Islet precursor cell (in vitro differentiated cells): ENCODE measurements at places on chromosomes 4 and X.

DNA sequence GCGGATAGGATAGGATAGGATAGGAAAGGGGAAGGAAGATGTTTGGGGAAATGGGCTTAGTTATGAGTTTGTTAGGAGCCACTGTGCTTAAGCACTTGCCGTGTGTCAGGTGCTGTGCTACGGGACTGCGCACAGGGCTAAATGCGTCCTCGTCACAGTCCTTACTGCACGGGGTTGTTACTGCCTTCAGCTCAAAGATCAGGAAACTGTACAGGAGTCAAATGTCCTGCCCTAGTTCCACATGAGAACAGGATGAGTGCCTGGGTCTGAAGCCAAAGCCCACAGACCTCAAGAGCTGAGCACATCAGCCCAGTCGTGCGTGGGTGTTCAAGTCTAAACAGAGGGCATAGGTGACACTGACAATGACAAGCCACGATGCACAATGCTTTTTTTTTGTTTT lies 15.0 kb downstream of the ACSL1 start:
- peak; percentile 19 for DNase-seq

- no peak for DNase-seq
Observed at GRCh38 chr4:111066447-111066846, 443.6 kb upstream of the PITX2 start.

- no peak for DNase-seq
Observed at GRCh38 chrX:8358302-8358701, 106.3 kb upstream of the VCX3B start.

GRCh38 chr4:111652236-111652635 lies 493.0 kb upstream of the FAM241A start:
- no peak for DNase-seq

GRCh38 chr4:133598779-133599178 lies 449.7 kb downstream of the PCDH10 start:
- peak; percentile 72 for DNase-seq

DNA sequence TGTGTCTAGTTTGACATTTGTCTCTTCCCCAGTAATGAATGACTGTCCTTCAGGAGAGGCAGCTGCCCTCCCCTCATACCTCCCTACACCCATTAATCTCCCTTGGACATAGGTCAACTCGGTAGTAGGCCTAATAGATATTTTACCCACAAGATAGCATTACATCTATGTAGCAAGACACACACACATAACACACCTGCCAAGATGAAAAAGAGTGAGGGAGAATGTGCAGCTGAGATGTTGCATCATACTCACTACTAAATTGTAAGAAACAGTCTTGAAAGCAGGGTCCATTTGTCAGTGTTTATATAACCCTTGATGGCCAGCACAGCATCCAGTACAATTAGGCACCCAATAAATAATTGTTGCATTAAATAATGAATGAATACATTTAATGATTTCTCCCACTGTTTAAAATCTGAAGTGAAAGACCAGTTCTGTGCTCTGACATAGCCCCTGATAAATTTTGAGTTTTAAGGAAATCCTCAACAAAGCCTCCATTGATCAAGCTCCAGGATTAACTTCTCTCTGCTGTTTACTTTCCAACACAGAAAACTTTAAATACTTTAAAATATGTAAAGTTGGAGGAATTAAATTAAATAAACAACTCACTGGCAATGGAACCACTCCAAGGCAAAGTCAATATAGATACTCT lies 440.8 kb upstream of the RASGEF1B start:
- DNase-seq = no peak

DNA sequence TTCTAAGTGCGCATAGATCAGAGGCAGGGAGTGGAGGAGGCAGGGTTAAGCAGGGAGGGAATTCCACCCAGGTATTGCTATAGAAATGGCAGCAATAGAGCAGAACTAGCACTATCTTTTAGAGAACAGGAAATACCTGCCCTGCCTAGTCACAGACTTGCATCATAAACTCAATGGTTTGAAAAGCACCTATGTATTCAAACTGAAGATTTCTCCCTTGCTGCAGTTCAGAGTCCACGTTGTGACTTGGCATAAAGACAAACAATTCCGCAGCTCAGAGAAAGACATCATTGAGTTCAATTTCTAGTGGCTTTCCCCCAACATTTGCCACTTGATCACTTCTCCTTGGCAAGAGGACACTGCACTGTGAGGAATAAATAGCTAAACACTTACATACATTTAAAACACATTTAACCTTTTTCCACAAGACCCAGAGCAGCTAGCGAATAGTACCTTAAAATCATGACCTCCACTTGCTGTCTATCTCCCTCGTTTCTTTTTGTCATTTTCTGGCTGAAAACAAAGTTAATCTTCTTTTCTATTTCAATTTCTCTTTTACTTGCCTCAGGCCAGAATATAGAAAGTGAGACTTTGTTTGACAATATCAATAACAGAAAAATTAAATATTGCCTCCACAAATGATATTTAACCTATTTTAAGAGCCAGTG lies 42.4 kb downstream of the SLC7A11 start:
- DNase-seq = peak; percentile 67

DNA sequence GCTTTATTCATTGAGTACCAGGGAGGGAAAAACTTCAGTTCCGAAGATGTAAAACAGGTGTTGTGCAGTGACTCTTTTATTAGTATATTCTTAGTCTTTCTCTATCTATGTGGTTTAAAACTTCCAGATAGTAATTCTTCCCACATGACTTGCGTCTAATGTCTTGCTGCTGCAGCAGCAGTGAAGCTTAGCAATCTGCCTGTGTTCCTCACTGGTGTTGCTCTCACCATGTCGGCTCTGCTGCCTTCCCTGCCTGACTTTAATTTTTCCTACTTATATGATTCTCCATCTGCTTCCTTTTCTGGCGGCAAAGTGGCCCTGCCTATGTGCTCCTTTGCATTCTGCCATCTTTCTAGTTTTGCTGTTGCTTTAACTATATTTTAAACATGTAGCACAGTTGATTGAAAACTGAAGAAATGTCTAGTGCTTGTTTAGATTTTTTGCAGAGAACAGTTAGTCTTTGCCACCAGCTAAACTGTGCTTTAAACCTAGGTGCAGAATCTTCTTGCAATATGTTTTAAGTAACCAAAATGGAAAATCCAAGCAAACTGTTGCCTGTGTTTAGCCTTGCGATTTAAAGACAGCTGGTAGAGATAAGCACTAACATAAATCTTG lies 1934.2 kb upstream of the IGFBP7 start:
- DNase-seq = no peak

GRCh38 chr4:25104591-25104990 lies 55.7 kb downstream of the SEPSECS start:
- peak; percentile 23 for DNase-seq
